COLO829 (cell line): ENCODE measurements at places on chromosomes 2 and 18.

DNA sequence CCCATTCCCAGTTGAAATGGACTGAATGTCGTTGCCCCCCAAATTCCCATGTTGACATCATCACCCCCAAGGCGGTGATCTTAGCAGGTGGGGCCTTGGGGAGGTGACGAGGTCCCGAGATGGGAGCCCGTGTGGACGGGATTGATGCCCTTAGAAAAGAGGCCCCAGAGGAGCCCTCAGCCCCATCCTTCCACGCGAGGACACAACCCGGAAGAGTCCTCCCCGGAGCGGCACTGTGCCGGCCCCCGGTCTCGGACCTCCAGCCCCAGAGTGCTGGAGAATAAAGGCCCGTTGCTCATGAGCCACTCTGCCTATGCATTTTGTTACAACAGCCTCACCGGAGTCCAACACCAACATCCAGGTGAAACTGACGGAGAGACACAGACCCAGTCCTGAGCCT lies 30.4 kb upstream of the SALL3 start:
- no peak for DNase-seq

- no peak for DNase-seq
Observed at GRCh38 chr2:214489702-214490101, 78.8 kb downstream of the VWC2L start.

- DNase-seq = peak; percentile 42
Observed at GRCh38 chr18:11859903-11860407, 8.7 kb downstream of the CHMP1B start.

DNA sequence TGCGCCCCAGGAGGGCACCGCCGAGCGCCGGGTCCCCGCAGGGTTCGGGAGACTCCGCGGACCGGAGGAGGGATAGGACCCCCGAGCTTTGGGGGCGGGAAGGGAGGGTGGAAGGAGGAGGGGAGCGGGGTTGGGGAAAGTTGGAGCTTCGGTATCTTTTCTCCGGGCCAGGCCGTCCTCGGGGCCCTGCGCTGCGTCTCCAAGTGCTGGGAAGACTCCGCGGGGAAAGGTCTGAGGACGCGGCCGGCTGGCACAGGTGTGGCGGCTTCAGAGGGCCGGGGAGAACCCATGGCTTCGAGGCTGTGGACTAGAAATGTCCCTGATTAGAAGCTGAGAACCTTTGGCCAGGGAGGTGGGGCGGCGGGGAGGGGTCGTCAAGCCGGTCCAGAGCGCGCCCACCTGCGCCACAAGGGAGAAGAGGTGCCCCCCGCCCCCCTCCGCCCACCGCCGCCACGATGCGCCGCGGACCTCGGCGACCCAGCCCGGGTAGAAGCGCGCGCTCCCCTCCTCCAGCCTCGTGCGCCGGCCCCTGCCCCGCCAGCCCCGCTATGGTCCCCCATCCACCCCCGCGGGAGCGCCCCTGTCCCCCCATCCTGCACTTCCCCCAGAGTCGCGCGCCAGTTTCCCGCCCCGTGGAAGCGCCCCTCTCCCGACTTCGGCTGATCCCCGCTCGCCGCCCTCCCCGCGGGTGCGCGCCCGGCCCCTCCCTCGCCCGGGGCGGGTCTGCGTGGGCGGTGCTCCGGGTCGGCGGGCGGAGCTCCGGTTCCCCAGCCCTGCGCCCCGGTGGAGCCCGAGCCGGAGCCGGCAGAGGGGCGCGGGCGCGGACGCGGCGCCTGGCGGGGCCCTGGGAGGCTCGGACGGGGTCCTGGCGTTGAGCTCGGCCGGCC lies at the start of gene SNTG2:
Gene SNTG2, plus strand, starts transcription at position 770 of the 887 bp plus-strand sequence. CDS start 148 bp downstream, outside the sequence.
- no peak for DNase-seq

- no peak for DNase-seq
Observed at GRCh38 chr18:55235094-55235461, 275.8 kb upstream of the CCDC68 start.

DNA sequence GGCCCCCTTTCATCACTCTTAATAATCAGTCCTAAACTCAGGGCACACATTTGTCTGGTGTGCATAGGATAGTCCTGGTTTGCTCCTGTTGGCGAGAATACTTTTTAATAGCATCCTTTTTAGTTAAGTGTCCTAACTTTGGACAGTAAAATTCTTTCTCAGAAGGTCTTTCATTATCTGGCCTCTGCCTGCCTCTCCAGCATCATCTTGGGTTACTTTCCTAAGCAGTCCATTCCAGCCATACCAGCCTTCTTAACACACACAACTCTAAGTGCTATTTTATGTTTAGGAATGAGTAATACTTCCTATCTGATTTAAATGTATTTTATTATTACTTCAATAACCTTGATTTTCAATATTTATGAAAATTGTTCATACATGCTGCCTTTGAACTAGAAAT lies 151.0 kb downstream of the ACOXL start:
- no peak for DNase-seq

GRCh38 chr2:96537734-96538486 lies 1.4 kb downstream of the ARID5A start:
- DNase-seq = no peak

DNA sequence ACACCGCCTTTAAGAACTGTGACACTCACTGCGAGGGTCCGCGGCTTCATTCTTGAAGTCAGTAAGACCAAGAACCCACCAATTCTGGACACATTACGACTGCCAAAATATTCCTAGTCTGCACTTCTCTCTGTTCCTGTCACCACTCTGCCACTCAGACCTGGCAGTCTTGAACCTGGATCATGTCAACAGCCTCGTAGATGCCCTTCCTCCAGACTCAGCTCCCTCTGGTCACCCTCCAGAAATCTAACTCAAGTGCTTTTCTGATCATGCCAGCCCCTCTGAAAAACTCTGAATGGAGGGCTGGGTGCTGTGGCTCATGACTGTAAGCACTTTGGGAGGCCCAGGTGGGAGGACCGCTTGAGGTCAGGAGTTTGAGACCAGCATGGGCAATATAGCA lies 20.3 kb downstream of the AAK1 start:
- DNase-seq = no peak

DNA sequence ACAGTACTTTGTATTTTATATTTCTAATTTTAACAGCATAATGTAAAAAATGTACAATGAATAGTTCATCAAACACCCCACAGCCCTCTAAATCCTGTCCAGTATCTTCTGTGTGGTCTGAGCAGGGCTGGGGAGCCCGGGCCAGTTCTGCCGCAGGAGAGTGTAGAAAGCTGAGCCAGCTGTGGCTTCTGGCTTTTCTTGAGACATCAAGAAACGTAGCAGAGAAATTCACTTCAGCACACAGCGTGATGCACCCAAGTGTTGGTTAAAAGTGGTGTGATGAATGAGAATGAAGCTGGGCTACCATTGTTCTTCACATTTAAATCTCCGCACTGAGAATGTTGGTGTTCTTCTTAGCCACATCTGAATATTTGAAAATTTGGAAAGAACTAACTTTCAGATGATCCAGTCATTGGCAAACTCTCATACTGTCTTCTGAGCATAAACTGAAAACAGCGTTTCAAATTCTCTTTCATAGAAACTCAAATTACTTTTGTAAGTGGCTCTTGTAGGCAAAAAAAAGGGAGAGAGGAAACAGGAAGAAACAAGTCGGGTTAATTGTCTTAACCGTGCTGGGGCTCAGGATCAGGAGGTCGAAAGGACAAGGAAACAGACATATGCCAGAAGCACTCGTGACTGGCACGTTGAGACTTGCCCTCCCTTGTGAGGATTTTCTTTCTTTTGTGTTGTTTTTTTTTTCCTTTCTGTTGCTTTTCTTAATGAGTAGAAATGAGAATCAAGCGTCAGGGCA lies 23.4 kb upstream of the TMEM87B start:
- peak; percentile 64 for DNase-seq

DNA sequence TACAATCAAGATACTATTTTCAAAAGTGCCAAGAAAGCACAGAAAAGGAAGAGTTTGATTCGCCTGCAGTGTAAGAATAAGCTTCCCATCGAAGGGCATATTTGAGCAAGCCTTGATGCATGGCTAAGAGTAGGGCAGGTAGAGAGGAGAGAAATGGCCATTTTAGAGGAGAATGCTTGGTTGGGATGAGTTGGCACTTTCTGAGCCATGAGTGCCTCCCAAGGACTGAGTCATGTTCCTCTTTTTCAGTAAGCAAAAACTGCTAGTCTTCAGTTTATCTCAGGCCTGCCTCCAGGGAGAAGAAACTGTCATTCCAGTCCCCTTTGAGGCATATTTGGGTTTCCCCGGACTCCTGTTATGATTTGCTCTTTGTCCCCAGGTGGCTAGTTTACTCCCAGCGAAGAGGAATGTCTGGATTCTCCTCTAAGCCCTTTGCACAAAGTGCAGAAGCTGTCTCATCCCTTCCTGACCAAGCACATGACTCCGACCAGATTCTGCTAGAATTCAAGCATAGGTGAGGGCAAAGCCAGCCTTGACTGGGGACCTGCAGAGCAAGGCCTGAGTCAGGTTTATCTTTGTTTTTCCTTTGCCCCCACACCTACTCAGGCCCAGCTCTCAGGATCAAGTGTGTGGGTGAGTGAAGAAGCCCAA lies 115.2 kb downstream of the TTC32 start:
- no peak for DNase-seq

DNA sequence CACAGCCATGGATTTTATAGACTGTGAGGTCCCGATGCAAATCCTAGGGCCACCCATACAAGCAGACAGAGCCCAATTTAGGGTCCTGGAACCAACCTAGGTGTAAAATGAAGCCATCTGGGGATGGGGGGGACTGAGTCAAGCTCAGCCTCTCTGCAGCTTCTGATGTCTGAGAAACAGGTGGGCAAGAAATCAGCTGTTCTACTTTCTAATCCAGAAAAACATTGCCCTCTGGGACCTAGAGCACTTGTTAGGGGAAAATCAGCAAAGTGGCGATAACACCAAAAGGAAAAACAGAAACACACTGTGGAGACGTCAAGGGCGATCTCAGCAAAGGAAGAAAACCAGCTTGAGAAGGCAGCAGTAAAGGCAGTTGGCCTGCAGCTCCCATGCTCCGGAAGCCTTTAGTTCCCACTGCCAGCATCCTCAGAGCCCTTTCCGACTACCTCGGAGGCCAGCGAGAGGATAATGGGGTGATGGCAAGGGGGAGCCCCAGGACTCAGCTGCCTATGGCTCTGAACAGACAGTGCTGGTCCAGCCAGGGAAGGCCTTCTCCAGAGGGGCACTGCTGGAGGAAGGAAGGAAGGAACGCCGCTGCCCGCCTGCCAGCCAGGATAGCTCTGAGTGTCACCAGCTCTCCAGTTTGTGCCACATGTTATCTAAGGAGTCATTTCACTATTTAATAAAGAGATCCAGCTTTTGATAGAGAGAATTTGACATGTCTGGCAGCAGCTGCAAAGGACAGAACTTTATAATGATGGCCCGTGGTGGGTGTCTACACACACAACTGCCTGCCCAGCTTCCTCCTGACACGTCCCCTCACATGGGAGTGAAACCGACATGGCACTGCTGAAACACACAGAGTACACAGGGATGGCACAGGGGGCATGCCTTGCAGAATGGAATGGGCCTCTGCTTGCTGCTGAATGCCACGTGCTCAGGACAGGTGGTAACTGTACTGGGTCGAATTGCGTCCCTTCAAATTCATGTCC lies 37.7 kb downstream of the HS1BP3 start:
- DNase-seq = no peak

DNA sequence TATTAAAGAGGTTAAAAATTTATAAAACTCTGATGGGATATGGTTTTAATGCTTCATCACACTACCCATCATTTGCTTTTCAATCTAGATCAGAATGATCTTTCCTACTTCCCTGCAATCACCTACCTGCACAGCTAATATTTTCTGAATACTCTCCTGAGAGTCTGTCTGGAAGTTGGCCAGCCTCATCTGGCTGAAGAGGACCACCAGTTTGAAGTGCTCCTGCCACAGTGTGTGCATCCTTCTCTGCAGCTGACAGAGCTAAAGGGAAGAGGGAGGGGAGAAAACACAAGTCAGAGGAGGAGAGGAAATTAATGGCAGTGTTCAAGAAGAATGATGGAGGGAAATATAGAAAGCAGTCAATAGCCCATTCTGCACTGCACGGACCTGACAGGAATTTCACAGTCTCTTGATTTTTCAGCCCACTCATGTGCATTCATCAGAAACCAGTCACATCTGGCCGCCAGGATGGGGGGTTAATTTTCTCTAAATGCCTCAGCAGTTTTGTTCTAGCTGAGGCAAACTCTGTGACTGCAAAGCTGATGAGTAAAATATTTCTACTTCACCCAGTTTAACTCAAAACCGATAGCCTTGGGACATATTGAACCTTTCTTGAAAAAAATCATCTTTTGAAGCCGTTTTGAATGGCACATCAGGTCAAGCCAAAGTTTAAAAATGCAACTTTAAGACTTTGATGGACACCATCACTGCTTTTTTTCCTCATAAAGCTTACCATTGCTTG lies 201.8 kb upstream of the KLHL14 start:
- DNase-seq = no peak

DNA sequence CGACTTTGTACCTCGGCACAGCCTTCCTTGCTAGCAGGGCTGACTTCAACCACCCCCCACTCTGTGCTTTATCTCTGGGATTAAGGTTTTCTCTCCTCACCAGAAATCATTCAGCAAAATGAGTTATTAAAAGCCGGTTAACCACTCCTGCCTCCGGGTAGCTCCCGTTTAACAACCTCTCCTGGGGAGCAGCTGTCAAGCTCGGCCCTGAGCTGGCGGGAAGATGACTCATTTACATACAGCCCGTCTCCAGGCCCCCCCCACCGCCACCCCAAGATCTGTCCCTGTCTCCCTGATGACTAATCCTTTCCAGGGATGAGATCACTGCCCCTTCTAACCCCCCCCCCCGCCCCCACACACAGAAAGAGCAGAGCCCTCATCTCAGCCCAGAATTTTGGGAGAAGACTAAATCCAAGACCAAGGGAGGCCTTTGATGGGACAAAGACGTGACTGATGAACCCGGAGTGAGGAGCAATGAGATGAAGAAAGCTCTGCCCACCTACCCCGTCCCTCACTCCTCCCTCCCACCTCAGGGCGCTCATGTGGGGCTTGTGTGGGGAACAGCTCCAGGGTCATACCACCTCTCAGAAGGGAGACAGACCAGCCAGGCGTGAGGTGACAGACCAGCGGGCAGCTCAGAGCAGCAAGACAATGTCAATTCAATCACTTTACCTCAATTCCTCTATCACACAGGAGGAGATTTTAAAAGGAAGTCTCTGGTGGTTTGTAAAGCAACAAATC lies 131.4 kb downstream of the MSH2 start:
- peak; percentile 10 for DNase-seq

GRCh38 chr2:217604527-217605194 lies 398.1 kb downstream of the TNS1 start:
- no peak for DNase-seq

GRCh38 chr2:150309311-150310080 lies 178.0 kb downstream of the RND3 start:
- DNase-seq = no peak

- DNase-seq = peak; percentile 1
Observed at GRCh38 chr2:187138265-187138664, 289.3 kb upstream of the ZSWIM2 start.

DNA sequence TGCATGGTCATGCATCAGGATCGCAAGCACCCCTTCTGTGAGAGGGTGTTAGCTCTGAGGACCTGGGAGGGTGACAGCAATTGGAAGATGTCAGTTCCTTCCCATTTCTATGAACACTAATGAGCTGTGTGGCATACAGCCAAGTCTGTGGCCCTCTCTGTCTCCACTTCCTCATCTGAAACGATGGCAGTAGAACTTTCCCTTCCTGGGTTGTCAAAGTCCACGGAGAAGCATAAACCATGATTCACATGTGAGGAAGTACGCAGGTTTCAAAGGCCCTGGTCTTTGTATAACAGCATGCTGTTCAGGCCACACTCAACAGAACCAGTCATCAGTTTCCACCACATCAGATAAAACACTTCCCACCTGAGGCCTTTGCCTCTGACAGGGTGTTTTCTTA lies 167.4 kb upstream of the RAB6C start:
- no peak for DNase-seq
